ENCODE measurements at places on chromosomes 2 and 18. TPM values are rescaled to one million over a fixed set of nuclear protein-coding genes. Genes with fewer than 3 reads are reported as not detected.

GRCh38 chr2:203492965-203493364 lies 42.1 kb downstream of the RAPH1 start:
- no peak for DNase-seq

CNTNAP5 gene
- total RNA-seq = not detected

DNA sequence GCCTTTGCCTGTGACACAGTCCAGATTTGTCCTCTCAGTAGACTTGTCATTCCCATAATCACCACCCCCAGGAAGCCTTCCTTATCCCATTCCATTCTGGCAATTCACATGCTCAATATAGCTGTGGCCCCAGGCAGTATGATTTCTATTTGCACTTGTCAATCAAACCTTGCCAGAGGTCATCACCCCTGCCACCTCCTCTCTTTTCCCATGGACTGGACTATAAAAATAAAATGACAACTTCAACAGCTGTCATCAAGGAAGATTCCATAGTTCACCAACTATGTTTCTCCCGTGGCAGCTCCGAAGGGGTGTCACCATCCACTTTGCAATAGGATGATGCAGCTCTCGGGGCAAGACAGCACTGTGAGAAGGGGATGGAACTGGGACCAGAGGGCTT lies 255.7 kb downstream of the CELF4 start:
- DNase-seq = no peak

DNA sequence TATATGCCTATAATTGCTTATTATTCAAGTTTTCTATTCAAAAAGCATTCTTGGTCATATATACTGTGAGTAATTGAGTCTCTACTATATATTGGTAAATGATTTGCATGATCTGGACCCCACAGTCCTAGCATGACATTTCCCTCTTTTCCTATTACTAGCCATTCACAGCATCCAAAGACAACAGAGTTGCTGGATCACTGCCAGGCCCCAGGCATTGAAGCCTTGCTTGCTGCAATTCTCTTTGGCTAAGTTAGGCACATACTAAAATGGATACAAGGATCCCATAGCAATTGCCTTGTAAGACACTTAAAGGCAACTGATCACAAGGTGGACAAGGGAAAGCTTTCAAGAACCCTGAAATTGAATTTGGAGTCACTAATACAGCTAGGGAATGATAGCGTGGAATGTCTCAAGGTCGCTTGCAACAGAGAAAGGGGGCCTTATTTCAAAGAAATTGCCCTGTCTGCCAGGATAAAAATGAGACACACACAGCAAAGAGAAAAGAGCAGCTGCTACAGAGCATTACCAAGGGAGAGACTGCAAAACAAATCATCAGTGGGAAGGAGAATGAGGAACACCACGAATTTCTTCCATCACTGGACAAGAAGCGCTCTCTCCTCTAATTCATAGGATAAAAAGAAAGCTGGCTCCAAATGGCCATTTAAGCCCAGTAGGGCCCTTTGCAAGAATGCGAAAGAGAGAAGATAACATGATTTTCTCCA lies 77.1 kb upstream of the EPHA4 start:
- DNase-seq = no peak

DNA sequence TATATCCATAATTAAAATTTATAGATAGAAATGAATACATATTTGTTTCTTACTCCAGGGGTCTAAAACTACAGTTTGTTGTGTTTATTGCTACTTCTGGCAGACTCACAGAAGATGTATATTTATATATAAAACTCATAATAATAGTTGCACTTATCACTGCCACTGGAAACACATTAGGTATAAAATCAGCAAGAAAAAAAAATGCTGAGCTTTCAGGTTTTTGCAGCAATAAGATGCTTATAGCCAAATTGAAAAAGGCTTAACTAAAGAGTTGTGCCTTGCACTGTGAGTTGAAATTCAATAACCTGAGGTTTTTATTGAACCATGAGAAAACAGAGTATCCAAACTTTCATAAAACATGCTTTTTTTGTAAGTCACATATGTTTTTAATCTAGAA lies 623.9 kb upstream of the CRIM1 start:
- no peak for DNase-seq

DNA sequence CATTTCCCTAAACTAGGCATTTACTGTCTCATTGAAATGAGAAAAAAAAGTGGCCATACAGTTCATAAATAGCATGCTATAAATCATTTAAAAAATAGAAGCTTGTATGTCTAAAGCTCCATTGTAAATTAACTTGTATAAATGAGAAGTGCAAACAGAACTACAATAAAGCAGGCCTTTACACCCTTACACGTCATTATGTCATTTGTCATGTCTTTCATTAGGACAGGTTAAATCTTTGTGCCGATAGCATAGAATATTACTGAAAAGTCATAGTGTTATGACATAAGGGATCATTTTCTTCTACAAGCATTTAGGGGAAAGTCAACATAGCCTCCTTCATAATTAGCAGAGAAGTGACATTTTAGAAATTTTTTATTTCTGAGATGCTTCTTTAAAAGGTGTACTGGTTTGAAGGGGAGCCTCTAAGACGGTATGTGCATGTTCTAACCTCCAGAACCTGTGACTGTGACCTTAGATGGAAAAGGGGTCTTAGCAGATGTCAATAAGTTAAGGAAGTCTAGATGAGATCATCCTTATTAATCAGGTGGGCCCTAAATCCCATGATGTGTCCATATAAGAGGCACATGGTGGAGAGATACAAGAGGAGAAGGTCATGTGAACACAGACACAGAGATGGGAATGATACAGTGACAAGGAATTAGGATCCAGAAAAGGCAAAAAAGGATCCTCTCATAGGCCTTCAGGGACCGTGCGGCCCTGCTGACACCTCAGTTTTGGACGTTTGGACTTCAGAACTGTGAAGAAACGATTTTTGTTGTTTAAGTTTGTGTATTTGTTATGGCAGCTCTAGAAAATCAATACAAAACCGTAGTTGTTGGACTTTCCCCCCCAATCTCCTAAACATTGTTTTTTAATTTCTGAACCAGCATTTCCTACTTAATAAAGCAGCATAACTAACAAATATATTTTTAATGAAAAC lies 863.7 kb downstream of the MBD2 start:
- DNase-seq = no peak

KLHL41 gene
- total RNA-seq = 0.27 TPM

DNA sequence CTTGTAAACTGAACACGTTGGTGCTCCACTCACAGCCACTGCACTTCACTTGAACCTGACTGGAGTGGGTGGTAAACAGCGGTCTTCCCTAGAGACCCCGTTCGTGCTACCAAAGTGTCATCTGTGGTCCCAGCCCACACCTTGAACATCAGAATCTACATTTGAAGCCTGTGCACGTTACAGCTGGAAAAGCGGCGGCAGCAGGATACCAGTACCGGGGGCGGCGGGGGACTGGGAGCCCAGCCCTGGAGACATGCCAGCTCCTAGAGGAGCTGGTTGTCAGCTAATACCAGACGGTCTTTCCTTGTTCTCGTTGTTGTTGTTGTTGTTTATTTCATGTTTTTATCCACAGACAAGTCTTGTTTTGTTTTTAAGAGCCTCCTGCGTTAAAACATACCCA lies 156.7 kb downstream of the WDSUB1 start:
- DNase-seq = no peak

NEU2 gene
- total RNA-seq = not detected

GRCh38 chr2:211351987-211352386 lies 795.6 kb downstream of the CPS1 start:
- DNase-seq = no peak

- no peak for DNase-seq
Measured at GRCh38 chr2:108377401-108377800, 353 bp upstream of the SULT1C4 start.

- no peak for DNase-seq
Measured at GRCh38 chr2:176780348-176780747, 432.2 kb upstream of the HNRNPA3 start.

SLC9A4 gene
- 0.05 TPM for total RNA-seq

NEU4 gene
- 0.10 TPM for total RNA-seq

GRCh38 chr2:65366595-65367125 lies 65.7 kb downstream of the SPRED2 start:
- no peak for DNase-seq

GRCh38 chr2:78681386-78681785 lies 344.1 kb upstream of the REG3G start:
- DNase-seq = no peak

SETBP1 gene
- 72.8 TPM for total RNA-seq

- no peak for DNase-seq
Measured at GRCh38 chr2:115596659-115597375, 1154.4 kb downstream of the DPP10 start.

DNA sequence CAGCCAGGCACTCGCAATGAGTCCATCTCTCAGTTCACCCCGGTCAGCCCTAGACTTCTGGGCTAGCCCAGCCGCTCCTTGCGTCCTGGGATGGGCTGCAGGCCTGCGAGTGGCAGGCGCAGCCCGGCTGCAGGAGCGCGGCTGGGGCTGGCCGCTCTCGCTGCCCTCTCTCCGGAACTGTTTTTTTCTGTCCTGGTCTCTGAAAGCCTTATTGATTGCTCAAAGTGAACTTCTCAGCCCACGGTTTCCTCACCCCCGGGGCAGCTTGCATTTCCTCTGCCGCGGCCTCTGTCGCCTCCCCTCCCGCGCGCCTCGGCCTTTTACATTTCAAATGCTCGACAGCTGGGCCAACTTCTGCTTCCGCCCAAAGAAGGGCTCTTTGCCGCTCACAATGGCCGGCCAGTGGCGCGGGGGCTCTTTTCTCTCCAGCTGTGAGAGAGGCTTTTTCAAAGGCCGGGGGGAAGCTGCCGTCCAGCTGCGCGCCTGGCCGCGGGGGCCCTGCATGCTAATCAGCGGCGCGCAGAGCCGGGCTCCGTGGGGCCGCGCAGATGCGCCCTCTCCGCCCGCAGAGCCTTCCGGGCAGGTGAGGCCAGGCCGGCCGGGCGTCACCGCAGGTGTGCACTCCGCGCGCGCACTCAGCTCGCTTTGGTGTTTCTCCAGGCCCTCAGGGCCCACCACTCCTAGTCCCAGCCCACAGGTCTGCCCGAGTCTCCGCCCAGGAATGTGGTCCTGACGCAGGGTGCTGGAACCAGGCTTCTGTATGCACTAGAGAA lies 513.8 kb downstream of the RNF144A start:
- no peak for DNase-seq

GRCh38 chr2:227488045-227488444 lies 16.1 kb downstream of the AGFG1 start:
- no peak for DNase-seq

GRCh38 chr2:39266916-39267434 lies 23.2 kb upstream of the CDKL4 start:
- DNase-seq = no peak

CRYGD gene
- not detected for total RNA-seq

NFU1 gene
- total RNA-seq = 24.3 TPM

RUFY4 gene
- 0.53 TPM for total RNA-seq

GRCh38 chr2:143633419-143633818 lies 504.2 kb downstream of the ARHGAP15 start:
- no peak for DNase-seq

GRCh38 chr2:183063083-183063482 lies 15.5 kb upstream of the DUSP19 start:
- DNase-seq = no peak

All from activated B cell treated with CpG ODN at 0.5 μM for 24 hours (primary cell).